ENCODE measurements at places on chromosomes 1 and 21. TPM values are rescaled to one million over a fixed set of nuclear protein-coding genes. Genes with fewer than 3 reads are reported as not detected.

GRCh38 chr1:41021526-41022308, at the start of gene SLFNL1:
TSS of gene SLFNL1 (minus strand) at chr1:41021725. CDS start at chr1:41020660, 1,065 bp downstream.
- DNase-seq: peak; percentile 33

DNA sequence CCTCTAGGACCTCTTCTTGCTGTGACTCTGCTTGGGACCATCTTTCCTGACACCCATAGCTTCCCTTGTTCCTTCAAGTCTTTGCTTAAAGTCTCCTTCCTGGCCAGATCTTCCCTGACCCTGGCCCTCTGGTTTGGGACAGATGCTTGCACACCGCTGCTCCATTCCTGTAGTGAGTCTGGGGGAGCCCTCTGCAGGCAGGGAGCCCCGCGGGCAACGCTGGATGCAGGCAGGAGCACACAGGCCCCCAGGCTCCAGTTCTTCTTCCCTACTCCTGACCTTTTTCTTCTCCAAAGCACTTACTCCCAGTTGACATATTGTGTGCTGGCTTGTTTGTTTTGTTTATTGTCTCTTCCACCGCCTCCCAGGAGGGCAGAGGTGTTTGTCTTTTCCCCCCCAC, 413.4 kb downstream of the CAMTA1 start:
- no peak for DNase-seq

- DNase-seq: no peak
Measured at GRCh38 chr1:56676571-56677035, 31.5 kb downstream of the PRKAA2 start.

S100A7 gene
- not detected for total RNA-seq

PLEKHO1 gene
- total RNA-seq: 57.5 TPM

GRCh38 chr1:173329726-173330125, 122.6 kb upstream of the TNFSF4 start:
- no peak for DNase-seq

GRCh38 chr1:212457740-212458338, 25.1 kb downstream of the NENF start:
- peak; percentile 58 for DNase-seq

GRCh38 chr1:58581641-58582040, 4.6 kb upstream of the TACSTD2 start:
- DNase-seq: no peak

- peak; percentile 79 for DNase-seq
Measured at GRCh38 chr1:51303751-51304251, 26.6 kb downstream of the TTC39A start.

DNA sequence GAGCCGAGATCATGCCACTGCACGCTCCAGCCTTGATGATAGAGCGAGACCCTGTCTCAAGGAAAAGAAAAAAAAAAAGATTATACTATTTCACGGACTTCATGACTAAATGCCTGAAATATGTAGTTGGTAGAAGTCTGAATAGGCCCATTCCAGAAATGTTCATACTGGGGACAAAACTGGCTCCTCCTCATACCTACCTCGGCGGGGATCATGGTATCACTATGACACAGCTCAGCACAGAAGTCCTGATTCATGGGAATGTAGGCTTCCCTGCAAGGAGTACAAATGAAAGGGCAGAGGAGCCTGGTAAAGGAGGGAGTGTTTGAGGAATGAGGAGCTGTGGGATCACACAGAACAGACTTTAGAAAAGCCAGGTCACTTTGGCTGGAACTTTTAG, 5.0 kb downstream of the SPATA46 start:
- DNase-seq: no peak

DNA sequence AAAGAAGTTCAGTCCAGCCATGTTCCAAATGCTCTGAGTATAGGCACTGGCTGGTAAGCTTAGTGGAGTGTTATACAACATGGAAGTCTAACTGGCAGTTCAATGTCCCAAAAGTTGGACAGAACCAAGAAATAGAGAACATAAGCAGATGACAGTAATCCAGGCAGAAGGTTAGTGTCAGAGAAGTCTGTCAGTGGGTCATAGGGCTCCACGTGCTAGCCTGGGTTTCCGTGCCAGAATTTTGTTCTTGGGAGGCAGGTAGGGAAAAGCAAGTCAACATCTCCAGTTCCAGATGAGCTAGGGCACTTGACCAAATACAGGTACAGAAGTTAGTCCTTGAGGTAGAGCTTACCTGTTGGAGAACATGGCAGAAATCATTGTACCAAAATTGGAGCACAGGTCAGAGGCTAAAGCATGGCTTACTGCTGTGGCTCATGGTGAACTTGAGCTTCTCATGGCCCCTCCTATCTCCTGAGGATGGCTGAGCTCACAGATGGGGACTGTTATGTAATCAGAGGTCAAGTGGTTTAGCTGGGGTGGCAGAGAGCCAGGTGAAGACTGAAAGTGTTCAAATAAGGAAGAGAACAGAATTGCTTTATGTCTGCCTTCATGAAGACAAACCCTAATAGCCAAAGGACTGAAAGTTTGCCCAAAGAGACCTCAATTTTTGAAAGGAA, 170.8 kb downstream of the NFIA start:
- peak; percentile 72 for DNase-seq

DNA sequence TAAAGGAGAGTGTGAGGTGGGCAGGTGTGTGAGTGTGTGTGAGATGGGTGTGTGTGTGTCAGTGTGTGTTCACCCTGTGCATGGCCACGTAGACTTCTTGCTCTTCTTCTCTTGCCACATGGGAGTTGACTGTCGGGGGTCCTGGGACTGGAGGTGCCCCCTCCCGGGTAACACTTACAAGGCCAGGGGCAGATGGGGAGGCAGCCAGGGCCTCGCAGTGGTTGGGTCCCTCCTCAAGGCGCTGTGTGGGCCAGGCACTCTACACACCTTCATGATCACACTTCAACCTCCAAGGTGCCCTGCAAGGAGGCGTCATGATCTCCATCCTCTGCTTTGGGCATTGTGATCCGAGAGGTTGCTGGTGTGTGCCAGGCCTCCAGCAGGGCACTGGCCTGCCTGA, 2.3 kb downstream of the PLA2G2F start:
- no peak for DNase-seq

GRCh38 chr1:52168373-52169080, 26.6 kb downstream of the ZFYVE9 start:
- DNase-seq: no peak

DNA sequence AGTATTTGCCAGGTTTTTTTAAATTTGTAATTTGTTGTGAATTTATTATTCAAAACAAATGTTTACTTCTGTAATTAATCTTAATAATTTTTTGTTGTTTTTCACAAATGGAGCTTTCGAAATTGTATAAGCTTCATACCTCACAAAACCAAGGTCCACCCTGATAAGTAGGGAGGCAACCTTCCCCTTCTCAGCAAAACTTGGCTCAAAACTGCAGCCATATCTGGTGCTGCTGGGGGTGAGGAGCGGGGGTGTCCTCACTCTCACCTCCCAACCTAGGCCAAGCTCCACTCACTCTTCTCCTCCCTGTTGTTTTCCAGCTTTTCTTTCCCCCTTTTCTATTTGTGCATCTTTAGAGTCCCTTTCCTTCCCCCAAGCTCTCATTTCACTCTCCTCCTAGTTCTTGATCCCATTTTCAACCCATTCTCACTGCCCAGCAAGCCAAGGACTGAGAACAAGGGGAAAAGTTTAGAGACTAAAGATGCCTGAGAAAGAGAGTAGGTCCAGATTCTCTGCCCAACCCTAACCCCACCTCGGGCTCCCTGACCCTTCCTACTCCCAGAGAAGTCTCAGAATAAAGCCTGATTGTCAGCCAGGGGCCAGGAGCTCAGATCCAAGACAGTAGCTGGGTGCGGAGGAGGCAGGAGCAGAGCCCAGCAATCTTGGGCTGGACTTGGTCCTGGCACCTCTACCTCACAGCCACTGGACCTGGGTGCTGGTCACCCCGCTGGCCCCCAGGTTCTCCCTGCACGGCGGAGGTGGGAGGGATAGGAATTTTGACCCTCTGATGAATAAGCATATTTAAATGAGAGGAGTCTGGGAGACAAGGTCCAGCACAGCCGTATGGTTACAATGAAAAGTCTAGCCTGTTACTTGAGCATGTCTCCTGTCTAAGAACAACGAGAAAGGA, 8.3 kb upstream of the CFAP45 start:
- DNase-seq: no peak

PLPP3 gene
- 58.1 TPM for total RNA-seq

ZNF695 gene
- 0.99 TPM for total RNA-seq

- DNase-seq: no peak
Measured at GRCh38 chr1:46284058-46284457, 19.4 kb downstream of the LRRC41 start.

DNA sequence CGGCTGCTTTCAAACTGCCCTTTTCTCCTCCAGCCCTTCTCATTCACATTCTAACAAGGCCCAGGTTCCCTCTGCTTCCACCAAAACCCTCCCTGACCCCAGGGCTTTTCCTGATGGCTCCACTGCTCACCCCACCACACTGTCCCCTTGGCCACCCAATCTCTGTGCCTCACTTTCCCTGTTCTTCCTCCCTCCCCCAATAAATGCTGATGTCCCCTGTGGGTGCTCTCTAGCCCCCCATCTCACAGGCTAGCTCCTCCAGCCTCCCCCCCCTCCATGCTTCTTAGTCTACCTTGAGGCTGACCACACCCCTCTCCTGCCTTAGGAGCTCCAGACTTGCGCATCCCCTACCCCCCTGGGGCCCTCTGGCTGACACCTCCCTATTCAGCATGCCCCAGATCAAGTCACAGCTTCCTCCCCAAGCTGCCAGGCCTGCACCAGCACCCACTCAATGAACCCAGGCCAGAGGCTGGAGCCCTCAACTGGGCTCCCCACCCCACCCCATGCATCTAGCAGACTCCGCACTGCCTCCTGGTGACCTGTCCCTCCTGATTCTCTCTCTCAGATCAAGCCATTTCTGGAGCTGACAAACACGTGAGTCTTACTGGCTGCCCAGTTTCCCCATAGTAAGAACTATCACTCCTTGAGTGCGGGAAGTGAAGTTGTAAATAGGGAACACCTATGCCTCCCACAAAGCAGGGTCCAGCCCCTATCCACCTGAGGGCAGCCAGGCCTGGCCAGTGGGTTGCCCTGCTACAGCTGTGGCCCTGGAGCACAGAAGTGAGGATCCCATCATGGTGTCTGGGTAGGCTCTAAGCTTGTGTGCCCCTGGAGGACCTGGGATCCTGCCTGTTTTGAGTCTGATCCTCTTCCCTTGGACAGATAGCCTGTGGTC, 117.9 kb downstream of the DMRTB1 start:
- no peak for DNase-seq

MPL gene
- total RNA-seq: not detected

DNA sequence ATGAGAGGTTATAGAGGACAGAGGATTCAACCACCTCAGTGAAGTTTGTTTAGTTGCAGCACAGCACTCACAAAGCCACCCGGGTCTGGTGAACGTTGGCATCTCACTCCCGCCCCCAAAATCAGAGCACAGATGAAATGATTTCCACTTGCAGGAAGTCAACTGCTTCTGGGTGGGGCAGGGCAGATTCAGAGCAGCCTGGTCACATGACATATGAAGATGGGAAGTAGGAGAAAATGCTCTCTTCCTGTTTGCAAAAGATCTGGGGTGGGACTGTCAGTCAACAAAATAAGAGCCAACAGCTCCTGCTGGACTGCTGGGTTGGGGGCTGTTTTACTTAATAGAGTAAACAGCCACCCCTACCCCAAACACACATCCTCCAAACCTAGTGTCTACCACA, 43.2 kb downstream of the LRRC71 start:
- DNase-seq: no peak

AVPR1B gene
- not detected for total RNA-seq

- DNase-seq: no peak
Measured at GRCh38 chr1:162007466-162007865, 16.2 kb downstream of the OLFML2B start.

DMBX1 gene
- total RNA-seq: not detected

GRCh38 chr1:66436378-66437135, 97.4 kb upstream of the SGIP1 start:
- peak; percentile 41 for DNase-seq

DNA sequence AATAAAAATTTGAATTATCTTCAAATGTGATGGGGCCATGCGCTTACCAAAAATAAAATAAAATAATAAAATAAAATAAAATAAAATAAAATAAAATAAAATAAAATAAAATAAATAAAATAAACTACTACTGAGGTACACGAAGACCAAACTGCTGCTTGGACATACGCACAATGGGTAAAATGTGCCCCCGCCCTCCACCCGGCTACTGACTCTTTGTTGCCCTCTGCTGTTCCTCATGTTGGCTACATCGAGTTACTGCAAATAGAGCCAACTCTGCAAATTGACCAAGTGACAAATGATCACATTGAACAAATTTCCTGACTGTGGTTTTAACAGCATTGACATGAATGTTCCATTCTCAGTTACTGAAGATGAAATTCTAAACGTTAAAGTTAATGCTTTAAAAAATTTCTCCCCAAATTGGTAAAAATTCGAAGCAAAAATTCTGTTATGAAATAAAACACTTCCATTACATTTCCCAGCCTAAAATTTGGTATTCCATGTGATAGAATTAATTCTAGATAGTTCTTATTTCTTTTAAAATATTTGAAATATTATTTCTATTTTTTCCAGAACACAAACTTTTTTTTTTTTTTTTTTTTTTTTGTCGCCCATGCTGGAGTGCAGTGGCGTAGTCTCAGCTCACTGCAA, 18.8 kb upstream of the MAP1LC3C start:
- DNase-seq: peak; percentile 37

DNA sequence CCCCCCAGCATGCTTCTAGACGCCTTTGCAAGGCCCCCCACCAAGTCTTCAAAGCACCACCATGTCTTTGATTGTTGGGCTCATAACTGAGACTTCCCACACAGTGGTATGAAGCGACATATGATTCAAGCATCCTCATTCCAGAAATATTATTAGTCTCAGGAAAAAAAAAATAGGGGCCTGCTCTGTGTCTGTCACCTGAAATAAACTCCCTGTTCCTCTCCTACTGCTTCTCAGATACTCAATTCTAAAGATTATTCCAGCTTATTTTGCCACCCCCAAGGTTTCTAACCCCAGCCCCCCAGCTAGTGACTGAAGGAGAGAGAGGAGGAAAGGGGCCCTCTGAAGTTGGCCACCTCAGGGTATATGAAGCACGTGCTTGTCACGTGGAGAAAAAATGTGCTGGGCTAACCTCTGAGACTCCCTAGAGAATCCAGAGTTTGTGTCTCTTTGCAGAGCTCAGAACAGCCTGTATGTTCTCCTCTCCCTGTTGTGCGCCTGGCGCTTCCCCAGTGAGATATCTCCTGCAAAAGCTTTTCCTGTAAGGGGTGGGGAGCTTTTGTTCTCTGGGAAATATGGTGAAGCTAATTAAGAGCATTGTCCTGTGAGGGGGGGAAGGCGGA, 35.9 kb upstream of the RASAL2 start:
- DNase-seq: peak; percentile 62

DNA sequence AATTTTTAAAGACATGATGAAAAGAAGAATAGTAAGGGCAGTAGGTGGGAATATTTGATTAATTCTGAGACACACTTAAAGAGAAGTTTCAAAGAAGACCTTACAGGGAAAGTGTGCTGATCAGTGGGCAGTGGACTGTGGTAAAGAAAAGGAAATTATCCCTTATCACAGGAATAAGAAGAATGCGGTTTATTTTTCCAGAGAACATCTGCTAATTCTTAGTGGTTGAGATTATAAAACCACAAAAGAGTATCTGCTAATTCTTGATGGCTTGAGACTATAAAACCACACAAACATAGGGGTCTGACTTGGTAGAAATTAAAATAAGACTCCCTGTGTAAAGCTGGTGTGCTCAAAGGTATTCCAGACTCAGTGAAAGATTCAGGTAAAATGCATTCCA, 60.0 kb upstream of the KCTD3 start:
- DNase-seq: no peak

LAD1 gene
- not detected for total RNA-seq

GRCh38 chr1:232936941-232937340, 13.5 kb upstream of the NTPCR start:
- no peak for DNase-seq

- no peak for DNase-seq
Measured at GRCh38 chr1:9836632-9836960, 12.8 kb upstream of the CLSTN1 start.

GRCh38 chr21:45535341-45536081, 6.7 kb downstream of the SLC19A1 start:
- DNase-seq: no peak

Measured in lung microvascular endothelial cell (primary cell).